ENCODE measurements at places on chromosomes 5 and 9.

DNA sequence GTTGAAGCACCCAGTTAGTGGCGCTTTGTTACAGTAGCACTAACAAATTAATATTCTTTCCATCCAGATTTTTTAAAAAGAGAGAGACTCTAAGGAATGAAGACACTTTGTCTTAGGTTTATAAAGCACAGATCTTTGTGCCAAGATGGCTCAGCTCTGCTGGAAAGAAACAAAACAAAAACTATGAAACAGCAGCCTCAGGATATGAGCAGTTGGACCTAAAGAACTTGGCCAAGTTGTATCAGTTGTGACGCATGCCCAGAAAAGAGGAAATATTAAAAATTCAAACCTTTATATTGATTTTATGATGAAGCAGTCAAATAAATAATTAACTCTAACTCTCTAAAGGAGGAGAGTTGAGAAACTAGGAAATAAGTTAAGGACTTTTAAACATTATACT is 427.2 kb downstream of the SPOCK1 start:
- DNase-seq = no peak

DNA sequence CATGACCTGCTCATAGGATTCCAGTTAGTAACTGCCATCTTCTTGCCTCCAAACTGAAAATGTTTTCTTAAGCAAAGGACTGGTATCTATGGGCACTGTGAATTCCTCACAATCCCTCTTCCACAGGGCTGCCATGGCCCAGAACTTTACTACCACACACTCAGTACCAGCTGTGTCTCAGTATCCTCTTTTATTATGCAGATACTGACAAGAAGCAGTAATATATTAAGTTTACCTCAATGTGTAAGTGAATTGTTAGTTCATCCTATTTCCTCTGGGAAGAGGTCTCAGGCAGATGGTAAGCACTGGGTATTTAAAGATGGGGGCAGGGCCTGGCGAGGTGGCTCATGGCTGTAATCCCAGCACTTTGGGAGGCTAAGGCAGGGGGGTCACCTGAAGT is 320.8 kb upstream of the RFX3 start:
- DNase-seq = no peak

DNA sequence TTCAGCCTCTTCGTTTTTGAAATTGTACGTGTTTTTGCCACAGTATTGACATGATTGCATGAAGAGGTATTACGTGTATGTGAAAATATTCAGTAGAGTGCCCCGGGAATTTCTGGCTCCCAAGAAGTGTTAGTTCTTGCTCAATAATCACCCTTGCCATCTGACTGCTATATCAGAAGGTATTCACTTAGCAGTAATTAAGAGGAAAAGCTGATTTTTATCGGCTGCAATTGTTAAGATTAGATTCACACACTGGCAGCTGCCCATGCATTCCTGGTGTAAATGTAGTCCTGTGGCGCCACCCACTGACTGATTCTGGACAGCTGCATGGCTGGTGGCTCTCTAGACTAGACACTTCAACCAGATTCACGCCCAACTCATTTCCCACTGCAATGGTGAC is 440.1 kb upstream of the ADAMTS16 start:
- peak; percentile 40 for DNase-seq

DNA sequence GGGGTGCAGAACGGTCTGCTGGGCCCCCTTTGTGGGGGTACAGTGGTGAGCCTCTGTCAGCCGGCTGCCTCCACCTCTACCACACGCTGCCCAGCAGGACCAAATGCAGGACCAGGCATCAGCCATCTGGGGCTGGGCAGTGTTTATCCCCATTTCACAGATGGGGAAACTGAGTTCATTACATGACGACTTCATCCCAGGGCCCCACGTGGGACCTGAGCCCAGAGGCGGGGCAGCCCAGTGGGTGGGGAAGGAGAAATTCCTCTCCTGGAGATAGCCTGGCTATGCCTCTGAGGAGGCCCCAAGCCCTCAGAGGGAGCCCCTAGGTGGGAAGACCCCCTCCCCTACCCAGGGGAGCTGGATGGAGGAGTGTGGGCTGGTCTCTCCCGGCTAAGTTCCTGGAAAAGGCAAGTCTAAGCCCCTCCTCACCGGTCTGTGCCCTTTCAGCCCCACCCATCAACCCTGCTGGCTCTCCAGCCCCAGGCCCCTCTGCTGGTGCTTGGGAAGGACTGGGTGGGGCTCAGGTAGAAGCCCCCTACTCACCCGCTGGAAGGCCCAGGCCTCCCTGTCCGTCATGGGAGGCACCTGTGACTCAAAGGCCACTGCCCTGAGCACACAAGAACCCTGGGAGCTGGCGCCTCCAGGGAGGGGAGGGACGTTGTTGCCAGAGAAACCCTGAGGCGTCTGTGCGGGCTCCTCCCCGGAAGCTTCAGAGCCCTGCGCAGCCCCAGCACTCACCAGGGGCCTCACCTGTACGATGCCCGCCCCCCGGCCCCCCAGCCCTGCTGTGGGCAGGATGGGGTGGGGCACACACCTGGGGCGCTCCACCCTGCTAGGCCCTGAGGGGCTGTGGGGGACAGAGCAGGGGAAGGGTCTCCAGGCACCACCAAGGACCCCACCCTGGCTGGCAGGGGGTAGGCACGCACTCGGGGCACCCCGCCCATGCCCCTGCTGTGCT is 7.4 kb upstream of the CCDC187 start:
- no peak for DNase-seq

DNA sequence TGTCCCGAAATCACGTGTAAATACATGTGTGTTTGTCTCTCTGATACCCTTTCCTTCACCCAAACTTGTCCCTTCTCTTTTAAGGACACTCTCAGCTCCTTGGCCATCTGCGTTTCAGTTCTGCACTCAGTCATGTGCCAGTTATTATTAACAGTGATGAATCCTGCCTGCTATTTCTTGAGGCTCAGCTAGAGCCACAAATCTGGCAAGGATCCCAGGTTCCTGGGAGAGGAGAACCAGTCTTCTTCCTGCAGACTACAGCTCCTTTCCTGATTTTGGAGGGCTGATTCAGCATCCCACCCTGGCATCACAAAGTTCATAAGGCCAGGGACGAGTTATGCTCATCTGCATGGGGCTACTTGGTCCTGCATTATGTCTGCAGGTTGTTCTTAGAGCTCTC is 5.6 kb downstream of the MAMDC2 start:
- no peak for DNase-seq

DNA sequence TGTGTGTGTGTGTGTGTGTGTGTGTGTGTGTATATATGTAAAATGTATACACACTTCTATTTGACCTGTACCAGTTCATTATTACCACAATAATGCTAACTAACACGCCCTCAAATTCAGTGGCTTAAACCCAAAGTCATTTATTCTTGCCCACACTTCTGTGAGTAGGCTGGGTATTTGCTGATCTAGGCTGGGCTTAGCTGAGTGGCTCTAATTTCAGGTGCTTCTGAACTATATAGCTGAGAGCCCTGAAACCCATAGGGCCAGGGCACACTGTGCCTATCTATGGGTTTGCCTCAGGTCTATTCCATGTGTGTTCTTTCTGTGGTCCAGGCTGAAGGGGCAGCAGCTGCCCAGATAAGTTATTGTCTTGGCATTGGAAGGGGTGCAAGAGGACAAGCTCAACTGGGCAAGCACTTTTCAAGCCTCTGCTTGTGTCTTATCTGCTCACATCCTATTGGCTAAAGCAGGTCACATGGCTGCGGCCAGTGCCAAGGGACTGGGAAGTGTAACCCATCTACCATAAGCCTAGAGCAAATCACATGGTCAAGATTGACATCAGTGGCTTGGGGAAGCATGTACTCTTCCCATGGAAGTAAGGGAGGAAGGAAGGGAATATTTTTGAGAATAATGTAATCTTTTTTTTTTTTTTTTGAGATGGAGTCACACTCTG is 139.9 kb downstream of the PALM2AKAP2 start:
- no peak for DNase-seq

GRCh38 chr9:133124123-133124906 is 3.3 kb upstream of the RALGDS start:
- no peak for DNase-seq

DNA sequence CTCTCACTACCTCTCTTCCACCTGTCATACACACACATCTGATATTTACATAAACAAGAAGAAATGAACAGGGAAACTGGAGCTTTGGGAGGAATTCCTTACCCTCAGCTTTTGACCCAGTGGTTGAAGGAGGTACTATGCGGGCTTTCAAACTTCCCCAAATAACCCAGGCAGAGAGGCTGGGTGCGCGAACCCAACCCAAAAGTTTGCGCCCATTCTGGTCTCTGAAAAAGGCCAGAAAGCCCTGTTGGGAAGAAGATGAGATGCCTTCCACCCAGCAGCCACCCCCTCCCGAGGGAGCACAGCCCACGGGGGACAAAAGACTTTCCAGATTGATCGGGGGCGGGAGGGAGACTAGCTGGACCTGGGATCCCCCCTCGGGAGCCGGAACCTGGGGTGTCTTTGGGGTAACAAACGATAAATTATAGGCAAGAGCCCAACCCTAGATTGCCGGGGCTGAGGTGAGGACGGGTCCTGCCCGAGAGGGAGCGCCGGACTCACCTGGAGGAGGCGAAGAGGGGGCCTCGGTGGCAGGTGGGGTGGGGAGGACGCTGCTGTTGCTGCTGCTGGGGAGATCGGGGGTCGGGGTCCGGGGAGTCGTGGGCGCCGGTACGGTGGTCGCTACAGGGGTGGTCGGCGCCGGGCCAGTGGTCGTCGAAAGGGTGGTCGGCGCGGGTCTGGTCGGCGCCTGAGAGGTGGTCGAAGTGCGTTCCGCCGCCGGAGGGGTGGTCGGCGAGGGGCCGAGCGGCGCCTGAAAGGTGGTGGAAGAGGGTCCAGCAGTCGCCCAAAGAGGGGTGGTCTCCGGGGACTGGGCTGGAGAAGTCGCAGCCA is 798 bp downstream of the MEGF9 start:
- no peak for DNase-seq

DNA sequence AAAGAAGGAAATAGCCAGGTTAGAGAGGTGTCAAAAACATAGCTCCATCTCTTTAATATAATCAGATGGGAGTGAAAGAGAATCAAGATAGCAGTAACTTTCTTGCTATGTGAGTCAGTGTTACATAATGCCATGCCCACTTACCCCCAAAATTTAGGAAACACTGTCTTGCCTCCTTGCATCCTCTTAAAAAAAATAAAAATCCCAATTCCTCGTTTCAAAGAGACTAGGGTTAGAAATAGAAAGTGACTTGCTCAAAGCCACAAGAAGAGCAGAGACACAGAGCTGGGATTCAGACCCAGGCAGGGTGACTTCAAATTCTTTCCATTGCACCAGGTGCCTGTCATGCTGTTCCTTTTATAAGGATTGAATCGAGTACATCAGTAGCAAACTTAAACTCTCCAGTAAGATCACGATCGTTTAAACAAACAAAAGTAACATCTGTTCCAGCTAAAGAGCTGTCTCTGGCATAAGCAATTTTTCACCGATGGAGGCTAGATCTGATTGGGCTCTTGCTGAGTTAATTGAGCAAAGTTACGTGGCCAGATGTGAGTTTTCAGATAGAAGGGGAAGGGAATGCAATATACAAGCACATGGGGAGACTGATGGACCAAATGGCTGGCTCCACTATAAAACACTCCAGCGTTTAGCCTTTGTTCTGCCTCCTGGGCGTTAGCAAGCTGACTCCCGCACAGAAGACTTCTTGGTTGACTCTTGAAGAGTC is 176.9 kb downstream of the PALM2AKAP2 start:
- DNase-seq = no peak

DNA sequence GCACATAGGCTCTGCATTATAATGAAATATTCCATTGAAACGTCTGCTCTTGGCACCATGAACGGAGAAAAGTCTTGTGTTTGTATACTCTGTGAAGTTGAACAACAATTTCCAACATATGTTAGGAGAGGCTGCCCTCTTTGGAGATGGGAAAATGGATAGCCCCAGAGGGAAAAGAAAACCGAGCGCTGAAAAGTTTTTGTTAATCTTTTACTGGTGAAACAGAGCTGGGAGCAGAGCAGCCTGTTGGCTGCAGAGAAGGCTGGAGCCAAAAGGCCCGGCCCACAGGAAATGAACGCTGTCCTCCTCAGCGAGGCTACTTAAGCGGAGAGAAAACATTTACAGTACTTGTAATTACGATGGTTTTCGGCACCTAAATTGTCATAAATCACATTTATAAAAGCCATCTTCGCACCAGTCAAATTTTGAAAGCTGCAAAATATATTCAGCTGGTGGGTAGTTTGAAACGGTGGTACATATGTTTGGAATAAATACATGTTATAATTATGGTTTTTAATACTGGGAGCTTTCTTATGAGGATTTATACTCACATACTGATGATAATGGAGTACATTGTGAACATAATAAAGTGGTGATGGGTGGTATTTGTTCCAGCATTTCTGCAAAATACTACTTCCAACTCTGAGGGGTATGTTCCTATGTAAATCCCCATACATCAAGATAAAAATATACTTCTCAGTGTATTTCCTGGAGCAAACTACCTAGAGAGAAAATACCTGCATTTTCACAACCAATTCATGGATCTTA is 129.6 kb upstream of the CNTLN start:
- DNase-seq = no peak

DNA sequence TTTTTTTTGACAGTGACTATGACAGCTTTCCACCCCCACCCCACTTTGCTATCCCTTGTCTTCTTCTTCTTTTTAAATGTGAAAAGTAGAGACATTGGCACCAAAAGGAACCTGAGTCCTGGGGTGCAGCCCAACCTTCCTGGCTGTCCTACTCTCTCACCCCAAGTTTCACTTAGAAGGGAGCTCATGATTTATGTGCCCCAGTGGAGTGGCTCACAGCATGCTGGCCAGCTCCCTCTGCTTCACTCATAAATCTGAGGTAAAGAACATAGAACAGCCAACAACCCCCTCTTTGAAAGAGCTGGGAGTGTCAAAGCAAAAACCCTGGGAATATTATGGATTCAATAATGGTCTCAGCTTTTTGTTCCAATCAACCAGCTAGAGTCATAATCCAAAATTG is 196.3 kb upstream of the DAPK1 start:
- DNase-seq = no peak

DNA sequence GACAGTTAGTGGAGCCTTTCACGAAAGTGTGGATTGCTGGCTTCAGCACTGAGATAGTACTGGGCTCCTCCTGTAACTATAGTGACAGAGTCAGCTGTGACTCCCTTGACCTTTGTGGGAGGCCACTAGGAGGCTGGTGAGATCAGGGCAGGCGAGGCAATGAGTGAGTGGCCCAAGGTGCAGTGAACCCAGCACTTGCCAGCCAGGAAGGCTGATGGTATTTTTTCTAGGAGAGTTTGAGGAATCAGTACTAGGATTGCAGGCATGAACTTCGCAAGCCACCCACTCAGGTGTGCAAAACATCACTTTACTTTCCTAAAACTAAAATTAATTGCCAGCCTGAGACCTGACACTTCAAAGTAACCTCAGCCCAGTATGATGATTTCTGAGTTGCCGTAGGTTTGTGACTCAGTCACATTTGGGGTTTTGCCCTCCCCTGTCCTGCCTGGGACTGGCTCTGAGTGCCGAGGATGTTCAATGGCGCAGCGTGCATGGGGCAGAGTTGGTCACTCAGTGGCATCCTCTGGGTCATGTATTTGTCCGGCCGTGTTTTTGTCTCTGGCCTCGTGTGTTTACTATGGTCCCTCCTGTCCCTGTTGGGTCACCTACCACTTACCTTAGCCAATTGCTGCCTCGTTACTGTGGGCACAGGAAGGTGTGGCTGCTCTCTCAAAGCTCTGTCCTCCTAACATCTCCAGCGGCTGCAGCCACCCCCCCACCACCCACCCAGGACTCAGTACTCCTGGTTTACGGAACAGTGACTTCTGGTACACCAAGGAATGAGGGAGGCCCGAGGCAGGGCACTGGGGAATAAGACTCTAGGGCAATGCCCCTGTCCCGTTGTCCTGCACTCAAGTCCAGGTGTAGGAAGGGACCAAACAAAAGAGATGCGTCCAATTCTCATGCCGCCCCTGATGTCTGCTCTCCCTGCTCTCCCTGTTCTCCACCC is 67.2 kb downstream of the IL31RA start:
- DNase-seq = no peak
